Osteoblast (primary cell): ENCODE measurements at places on chromosomes 1 and 21. TPM values are rescaled to one million over a fixed set of nuclear protein-coding genes. Genes with fewer than 3 reads are reported as not detected.

DNA sequence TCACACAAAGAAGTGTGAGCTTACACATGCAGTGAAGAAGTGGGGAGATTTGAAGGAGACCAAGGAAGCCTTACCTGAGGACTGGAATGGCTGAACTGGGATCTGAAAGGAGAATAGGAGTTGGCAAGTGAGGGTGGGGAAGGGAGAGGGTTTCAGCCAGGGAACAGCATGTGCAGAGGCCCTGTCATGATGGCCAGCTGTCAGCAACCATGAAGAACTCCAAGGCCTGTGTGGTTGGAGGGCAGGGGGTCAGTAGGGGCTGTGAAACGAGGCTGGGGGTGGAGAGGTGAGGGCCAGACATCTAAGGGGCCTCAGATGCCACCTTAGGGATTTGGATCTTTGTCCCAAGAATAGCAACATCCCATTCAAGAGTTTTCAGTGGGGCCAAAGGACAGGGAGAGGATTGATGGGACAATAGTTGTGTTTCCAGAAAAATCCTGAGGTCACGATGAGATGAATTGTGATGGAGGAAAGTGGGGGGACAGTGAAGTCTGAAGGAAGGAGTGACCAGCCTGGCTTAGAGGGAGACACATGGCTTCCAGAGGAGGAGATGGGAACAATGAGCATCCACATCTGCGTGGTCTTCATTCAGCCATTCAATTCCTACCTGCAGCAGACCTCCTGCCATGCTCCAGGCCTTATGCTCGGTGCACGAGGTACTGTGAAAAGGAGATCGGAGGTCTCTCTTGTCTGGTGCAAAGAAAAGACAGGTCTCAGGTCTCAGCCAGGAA lies 187.6 kb downstream of the MATN1 start:
- no peak for DNase-seq

- DNase-seq = no peak
These were observed 221.3 kb downstream of the TOMM20 start for GRCh38 chr1:234907208-234907939.

- DNase-seq = peak; percentile 2
These were observed 235.9 kb downstream of the FAM72C start for GRCh38 chr1:143735764-143736461.

Gene LORICRIN
- total RNA-seq = not detected in 2 replicates

- peak; percentile 70 for DNase-seq
These were observed at the start of gene SUSD4 for GRCh38 chr1:223363856-223364684. Gene SUSD4 (minus strand): TSS chr1:223364176. CDS start chr1:223363425, 751 bp downstream.

DNA sequence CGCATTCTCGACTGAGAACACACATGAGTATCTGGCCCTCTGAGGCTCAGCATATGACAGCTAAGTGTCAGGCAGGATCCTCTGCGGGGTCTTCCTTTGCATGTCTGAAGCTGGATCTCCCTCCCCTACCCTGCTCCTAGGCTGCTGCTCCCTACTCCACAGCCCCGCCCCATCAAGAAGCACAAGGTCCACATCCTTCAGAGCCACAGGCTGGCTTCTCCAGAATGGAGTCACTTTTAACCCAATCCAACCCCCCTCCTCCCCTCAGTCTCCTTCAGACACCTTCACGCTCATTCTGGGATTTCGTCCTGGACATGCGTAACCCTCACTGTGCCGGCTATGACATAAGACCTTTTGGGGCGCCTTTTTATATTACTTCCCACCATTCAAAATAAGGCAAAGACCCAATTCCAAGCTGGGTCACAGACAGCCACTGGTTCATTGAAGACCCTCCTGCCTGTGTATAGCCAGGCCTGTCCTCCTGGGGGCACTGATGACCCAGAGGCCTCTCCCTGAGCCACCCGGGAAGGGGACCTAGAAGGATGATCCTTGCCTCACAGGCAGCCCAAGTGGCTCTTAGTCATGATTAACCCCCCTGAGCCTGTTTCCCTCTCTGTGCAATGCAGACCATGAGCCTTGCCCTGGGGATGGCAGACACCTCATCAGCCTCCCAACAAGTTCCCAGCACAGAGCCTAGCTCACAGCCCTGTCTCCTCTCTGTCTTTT lies 4.7 kb downstream of the ADGRB2 start:
- DNase-seq = no peak

GRCh38 chr1:43431676-43432075 lies 22.1 kb downstream of the HYI start:
- no peak for DNase-seq

Gene ADCY10
- total RNA-seq = 0.29 and 0.36 TPM in 2 replicates

Gene LCE1C
- not detected in 2 replicates for total RNA-seq

Gene MLLT11
- total RNA-seq = 1.4 and 1.8 TPM in 2 replicates

Gene TFF3
- not detected in 2 replicates for total RNA-seq

DNA sequence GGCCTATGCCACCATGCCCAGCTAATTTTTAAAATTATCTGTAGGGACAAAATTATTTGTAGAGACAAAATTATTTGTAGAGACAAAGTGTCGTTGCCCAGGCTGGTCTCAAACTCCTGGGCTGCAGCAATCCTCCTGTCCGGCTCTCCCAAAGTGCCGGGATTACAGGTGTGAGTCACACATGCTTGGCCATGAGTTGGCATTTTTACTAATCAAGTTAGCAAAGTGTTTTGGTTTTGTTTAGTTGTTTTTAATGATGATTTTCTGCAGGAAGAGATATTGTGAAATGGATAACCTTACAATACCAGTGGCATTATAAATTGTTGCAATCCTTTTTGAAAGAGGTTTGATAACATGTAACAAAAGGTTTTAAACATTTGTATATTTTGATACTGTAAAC lies 65.3 kb upstream of the MAGI3 start:
- DNase-seq = peak; percentile 4

GRCh38 chr1:159941591-159942560 lies 3.5 kb downstream of the IGSF9 start:
- peak; percentile 51 for DNase-seq

Gene CATSPERE
- total RNA-seq = 1.4 and 1.8 TPM in 2 replicates

DNA sequence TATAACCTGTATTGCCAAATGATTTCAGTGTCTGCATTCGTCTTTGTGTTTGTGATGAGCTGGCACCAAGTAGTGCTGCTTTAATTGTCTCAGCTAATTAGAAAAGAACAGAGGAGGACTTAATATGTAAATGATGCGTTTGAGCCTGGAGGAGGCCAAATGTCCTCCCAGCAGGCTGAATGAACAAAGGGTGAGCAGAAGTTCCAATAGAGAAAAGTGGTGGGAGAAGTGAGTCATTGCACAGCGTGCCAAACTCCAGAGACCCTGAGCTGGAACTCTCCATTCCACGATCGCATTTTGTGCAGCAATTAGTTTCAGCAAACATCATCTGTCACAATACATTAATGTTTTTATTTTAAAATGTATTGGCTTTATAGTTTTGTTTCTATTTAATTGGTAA lies 17.9 kb downstream of the ETV3L start:
- DNase-seq = no peak

DNA sequence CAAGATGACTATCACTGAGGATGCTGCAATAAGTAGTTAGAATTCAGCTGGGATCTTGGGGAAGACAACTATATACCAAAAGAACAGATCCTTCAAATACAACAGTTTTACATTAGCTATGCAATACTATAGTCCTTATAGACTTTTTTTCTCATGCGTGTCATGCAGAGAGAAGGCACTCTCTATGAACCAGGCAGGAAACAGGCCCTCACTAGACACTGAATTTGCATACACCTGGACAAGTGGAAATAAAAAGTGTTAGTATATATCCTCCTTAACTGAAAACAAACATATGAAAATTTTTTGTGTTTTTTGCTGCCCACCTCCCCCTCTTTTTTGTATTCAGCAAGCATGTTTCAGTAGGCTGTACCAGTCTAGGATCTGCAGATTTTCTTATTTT lies 29.9 kb downstream of the TMCO1 start:
- DNase-seq = no peak

Gene ASTN1
- under 0.01 TPM in 1 of 2 replicates, not detected in the other for total RNA-seq

GRCh38 chr1:74392186-74392585 lies 120.2 kb downstream of the LRRC53 start:
- no peak for DNase-seq

Gene PGBD5
- total RNA-seq = under 0.01 and 0.29 TPM in 2 replicates

Gene THEMIS2
- total RNA-seq = 16.8 and 17.4 TPM in 2 replicates

- DNase-seq = no peak
These were observed 21.2 kb upstream of the LRRC8C start for GRCh38 chr1:89611721-89612120.

- no peak for DNase-seq
These were observed 241.4 kb downstream of the NFIA start for GRCh38 chr1:61323681-61324328.

Gene ASCL5
- not detected in 2 replicates for total RNA-seq
